Calu3 (cell line): ENCODE measurements at places on chromosomes 16 and 17.

DNA sequence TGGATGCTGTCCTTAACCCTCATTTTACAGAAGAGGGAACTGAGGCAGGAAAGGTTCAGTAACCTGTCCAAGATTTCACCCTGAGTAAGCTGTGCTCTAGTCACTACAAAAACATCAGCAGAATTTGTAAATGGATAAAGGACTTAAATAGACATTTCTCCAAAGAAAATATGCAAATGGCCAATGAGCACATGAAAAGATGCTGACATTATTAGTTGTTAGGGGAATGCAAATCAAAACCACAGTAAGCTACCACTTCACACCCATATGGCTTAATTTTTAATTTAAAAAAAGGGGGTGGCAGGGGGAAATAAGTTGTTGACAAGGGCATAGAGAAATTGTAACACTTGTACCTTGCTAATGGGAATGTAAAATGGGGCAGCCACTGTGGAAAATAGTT lies 51.4 kb downstream of the C17orf67 start:
- DNase-seq: no peak

GRCh38 chr17:62911114-62911513 lies 54.9 kb upstream of the TANC2 start:
- DNase-seq: no peak

DNA sequence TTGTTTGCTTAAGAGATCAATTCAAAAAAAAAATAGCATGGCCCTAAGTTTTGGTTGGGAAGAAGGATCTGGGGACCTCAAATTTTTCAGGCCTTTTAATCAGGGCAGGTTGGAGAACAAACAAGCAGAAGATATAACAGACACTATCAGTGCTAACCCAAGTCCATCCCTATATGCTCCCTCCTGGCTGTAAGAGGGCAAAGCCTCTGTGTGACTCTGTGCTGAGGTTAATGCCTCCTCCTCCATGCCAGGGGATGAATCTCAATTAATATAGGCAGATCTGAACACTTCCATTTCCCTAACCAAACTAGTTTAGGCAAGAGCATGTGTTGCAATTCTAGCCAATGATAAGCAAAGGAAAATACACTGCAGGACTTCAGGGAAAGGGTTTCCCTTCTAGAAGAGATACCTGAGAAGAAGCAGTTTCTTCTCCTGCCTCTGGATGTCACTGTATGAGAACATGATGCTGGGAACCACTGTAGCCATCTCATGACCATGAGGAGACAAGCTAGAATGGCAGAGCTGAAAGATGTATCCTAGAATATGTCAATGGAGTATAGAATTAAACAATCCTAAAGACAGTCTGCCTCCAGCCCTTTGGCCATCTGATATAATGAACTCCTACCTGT lies 76.0 kb downstream of the CHD9NB start:
- DNase-seq: peak; percentile 4

- DNase-seq: no peak
Measured at GRCh38 chr17:83012868-83013778, 66.3 kb upstream of the METRNL start.

DNA sequence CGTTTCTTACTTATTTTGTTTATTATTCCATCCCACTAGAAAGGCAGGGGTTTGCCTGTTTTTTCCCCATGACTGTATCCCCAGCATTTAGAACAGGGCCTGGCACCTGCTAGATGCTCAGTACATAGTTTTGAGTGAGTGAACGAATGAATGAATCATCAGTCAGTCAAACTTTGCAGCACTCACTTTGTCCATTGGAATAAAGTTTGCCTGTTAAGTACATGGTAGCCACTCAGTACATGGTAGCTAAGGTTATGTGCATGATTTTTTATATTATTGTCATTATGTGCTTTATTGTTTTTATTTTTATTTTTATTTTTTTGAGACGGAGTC lies 88.5 kb downstream of the CMIP start:
- DNase-seq: no peak

DNA sequence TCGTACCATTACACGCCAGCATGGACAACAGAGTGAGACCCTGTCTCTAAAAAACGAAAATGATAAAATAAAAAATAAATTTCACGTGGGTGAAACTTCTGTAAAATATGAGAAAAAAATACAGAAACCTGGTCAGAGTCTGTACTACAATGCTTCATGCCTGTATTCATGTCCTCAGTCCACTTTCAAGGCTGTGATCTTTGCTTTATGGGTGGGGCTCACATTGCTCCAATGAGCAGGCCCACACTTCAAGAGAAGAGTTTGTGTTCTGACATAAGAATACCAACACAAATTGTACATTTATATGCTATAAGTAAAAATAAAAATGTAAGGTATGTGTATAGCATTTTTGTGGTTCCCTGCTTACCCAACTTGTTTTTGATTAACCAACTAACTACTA lies 32.2 kb upstream of the ABCA3 start:
- no peak for DNase-seq

DNA sequence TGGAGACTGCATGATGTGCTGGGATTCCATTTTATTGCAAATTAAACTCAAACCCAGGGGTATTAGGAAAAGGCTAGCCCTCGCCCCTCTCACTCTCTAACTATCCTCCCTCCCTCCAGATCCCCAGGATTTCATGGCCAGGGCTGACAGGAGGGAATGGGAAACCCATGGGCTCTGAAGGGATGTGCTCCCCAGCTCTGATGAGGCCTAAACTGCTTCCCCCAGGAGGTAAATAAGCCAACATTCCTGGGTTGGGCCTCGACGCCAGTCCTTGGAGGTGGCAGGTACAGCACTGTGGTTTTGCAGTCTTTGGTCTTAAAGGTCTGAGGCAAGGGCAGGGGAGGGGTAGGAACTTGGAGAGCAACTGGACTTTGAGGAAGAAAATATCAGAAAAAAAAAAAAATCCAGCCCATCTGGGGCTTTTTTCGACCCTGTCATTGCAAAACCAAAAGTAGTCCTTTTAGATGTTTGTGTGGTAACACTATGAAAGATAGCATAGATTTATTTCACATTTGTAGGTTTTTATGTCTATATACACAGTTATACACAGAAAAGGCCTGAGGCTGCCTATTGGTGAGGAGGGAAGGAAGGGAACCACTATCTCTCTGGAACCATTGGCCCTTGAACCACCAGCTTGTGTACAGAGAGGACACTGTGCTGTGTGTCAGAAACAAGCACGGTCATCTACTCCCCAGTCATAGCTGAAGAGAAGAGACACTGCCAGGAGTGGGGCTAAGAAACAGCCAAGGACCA lies 12.0 kb downstream of the C17orf113 start:
- DNase-seq: no peak

DNA sequence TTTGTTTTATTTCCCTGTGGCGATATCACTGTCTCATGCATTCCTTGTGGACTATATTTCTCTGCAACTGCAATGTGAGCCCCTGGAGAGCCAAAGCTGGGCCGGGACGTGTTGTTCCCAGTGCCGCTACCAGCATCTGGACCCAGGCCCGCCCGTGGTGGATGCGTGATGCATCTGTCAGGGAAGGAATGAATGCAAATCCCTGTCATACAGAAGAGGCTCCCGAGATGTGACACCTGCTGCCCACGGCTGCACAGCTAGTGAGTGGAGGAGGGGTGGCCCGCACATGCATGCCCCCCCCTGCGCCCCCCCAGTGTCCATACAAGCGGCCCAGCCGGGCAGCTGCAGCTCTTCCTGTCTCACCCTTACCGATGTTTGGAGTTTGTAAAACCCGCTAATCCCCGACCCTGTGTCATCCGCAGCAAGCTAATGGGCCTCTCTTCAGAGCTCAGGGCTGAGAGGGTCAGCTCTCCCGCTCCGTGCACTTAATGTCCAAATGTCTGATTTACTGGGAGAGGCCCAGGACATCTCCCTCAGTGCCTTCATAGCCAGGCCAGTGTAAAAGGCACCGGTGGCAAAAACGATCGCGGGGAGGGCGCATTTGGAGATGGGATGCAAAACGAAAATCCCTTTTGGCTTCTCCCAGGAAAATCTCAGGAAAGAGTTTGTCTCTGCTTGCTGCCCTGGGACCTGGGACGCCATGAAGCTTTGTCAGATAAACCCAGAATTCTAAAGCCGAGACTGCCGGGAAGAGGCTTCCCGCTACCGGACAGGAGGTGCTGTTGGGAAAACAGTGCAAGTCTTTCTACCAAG lies 91.8 kb downstream of the FOXL1 start:
- no peak for DNase-seq

DNA sequence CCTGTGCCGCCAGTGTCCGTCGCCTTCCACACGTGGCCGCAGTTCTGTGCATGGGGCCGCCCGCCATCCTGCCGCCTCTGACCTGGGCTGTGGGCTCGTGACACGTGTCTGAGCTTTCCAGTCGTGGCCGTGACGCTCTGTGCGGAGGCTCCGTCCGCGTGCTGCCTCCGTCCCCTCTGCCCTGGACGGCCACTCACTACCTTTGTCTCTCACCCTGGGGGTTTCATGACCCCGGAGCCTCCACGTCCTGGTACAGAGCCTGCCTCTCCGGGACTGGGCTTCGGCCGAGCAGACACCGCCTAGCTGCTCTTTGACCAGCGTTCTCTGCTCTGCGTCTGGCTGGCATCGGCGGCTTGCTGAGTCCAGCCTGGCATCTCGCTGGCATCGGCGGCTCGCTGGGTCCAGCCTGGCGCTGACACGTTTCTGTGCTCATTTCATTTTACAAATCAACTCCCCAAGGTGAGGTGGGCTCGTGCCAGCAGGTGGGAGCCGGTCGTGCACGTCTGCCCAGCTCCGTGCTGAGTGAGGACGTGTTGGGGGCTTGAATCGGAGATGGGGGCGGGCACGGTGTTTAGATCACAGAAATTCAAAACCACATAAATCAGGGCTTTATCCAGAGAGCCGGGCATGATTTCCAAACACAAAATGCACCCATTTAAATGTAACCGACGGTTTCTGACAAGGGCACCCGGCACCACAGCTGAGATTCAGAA lies 44.3 kb upstream of the GNG13 start:
- DNase-seq: no peak

GRCh38 chr16:73949574-73950320 lies 346.9 kb upstream of the PSMD7 start:
- peak; percentile 53 for DNase-seq
